ENCODE measurements at places on chromosomes 1 and 21.

GRCh38 chr1:172446547-172446946 lies 2.7 kb upstream of the PIGC start:
- no peak for DNase-seq

- no peak for DNase-seq
Observed at GRCh38 chr1:38612951-38613350, 246.6 kb downstream of the RRAGC start.

DNA sequence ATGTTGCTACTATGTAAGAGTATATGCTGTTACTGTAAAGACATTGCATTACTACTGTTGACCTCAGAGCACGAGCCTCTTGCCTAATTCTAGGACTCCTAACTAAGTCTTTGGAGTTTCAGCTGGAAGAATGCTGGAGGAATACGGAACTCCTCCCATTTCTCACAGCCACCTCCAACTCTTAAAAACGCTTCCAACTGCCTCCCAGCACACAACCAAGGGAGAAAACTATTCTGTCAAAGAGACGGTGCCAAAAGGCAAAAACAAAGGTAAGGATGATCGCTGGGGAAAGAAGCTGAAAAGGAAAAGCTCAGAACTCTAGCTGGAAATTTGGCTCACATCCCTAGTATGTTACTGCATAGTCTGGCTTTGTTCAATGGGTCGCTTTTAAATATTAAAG lies at the start of gene FMO2:
TSS of gene FMO2 (plus strand) at position 210 of the 400 bp plus-strand sequence. CDS start 414 bp downstream, outside the sequence.
- no peak for DNase-seq

- DNase-seq, result peak; percentile 75
Observed at GRCh38 chr1:222880587-222880986, 65.7 kb downstream of the DISP1 start.

DNA sequence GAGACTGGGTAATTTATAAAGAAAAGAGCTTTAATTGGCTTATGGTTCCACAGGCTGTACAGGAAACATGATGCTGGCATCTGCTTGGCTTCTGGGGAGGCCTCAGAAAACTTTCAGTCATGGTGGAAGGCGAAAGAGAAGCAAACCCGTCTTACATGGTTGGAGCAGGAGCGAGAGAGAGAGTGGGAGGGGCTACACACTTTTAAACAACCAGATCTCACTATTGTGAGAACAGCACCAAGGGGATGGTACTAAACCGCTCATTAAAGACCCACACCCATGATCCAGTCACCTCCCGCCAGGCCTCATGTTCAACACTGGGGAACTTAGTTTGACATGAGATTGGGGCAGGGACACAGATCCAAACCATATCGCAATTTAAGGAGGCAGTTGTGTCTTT lies 69.4 kb downstream of the PKN2 start:
- no peak for DNase-seq

- peak; percentile 36 for DNase-seq
Observed at GRCh38 chr1:83882906-83883305, 116.0 kb downstream of the TTLL7 start.

- peak; percentile 88 for DNase-seq
Observed at GRCh38 chr1:236064674-236065508, at the start of gene NID1. NID1 (minus strand) TSS chr1:236065090; CDS start chr1:236065079, 11 bp downstream.

DNA sequence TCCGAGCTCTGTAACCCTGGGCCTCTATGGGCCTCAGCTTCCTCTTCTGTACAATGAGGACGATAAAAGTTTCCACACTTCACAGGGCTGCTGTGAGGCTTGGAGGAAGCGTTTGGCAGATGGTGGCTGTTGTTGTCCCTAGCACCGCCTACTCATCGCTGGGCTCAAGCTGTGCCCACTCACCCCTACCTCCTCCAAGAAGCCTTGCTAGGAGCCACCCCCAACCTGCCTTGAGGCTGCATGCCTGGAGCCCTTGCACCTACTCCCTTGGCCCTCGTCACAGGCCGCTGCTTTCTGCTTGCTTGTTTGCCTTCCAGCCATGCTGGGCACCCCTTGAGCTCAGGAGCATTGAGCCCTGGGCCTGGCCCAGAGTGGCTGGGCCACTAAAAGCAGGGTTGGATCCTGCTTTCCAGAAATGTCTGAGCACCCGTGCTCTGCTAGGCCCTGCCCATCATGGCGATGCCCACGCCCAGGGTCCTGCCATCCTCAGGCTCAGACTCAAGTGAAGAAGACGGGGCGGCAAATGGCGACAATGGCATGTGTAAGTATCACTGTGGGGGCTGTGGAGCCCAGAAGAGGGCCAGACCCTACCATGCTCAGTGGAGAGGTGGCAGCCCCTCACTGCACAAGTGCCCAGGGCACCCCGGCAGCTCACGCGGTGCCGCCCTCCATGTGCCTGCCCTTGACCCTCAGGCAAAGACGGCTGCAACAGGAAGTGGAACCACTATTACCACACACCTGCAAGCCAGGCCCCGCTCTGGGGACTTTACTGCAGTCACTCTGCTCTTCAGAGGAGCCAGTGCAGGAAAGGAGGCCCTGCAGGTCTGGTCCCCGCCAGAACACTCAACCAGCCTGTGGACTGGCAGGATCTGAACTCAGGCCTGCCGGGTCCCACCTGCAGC lies 9.5 kb downstream of the SH3BGRL3 start:
- DNase-seq, result no peak

GRCh38 chr1:2504225-2504948 lies 22.0 kb downstream of the PANK4 start:
- DNase-seq, result peak; percentile 10

GRCh38 chr21:32812035-32812434 lies 40.5 kb upstream of the PAXBP1 start:
- DNase-seq, result peak; percentile 17
